SK-N-SH (cell line): ENCODE measurements at places on chromosomes 7 and 10.

GRCh38 chr7:141430455-141431139 lies 120.6 kb upstream of the AGK start:
- DNase-seq: no peak

DNA sequence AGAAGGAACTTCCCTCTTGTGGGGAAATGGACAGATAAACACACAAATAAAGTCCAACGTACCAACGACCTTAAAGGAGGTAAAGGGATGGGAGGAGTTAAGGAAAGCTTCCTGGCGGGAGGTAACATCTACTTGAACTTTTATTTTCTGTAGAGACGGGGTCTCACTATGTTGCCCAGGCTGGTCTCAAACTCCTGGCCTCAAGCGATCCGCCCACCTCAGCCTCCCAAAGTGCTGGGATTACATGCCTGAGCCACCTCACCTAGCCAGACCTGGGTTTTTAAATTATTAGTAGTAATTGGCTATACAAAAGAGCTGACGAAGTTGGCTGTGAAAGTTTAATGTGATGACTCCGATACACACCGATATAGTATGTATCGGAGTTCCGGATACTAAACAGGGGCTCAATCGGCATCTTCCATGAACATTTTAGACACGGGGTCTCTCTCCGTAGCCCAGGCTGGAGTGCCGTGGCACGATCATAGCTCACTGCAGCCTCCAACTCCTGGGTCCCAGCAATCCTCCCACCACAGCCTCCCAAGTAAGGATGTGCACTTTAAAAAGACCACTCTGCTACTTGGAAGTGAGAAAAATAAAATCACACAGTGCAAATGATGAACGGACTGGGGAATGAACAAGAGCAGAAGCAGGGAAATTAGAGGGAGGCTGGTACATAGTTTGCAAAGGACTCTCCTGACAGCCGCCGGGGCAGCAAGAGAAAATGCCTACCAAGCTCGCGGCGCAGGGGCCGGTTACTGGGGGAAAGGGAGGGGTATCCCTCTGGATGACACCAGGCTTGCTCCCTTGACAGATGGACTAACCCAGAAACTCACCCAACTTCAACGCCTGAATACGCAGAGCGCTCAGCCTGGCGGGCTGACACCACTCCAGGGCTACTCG lies 1.0 kb downstream of the BCL7B start:
- DNase-seq: no peak

- no peak for DNase-seq
These were observed 32.7 kb downstream of the GFRA1 start for GRCh38 chr10:116240157-116240950.

- DNase-seq: no peak
These were observed 20.6 kb upstream of the HOXA13 start for GRCh38 chr7:27220440-27220955.
